GM18507 (cell line): ENCODE measurements at places on chromosomes 13 and 19.

- no peak for DNase-seq
These were observed 13.8 kb downstream of the FPR1 start for GRCh38 chr19:51737924-51738323.

- no peak for DNase-seq
These were observed 6.3 kb upstream of the JUNB start for GRCh38 chr19:12784871-12785430.

GRCh38 chr19:31139871-31140505 is 209.2 kb downstream of the TSHZ3 start:
- DNase-seq: no peak

DNA sequence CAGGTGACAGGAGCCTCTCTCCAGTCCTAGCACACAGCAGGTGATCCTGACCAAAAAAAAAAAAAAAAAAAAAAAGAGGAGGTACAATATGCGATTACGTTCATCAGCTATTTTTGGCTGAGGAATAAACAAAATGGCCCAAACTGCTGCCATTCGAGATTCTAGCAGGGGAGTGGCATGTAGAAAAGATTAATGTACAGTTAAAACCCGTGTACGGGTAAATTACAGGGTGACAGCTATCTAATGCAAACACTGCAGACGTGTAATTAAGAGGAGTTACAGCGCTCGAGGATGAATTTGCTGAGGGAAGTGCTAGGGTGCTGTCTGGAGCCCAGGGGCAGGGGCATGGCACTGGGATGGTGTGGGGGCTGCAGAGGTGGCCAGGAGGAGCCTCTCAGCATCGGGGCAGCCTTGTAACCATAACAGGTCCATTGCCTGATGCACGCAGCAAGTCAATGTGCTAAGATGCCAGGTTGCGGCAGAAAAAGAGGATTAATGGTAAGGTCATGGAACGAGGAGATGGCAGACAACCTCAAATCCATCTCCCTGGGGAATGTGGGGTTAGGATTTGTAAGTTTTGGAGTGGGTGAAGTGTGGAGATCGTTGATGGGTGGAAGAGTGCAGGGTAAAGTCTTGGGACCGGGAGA is 17.4 kb downstream of the CHST8 start:
- DNase-seq: no peak

- DNase-seq: no peak
These were observed 5.7 kb upstream of the C5AR1 start for GRCh38 chr19:47303966-47304365.

- DNase-seq: no peak
These were observed 501.3 kb downstream of the EFNB2 start for GRCh38 chr13:106034201-106034600.

- DNase-seq: no peak
These were observed 177.1 kb upstream of the RFC3 start for GRCh38 chr13:33640832-33641231.
